ENCODE measurements at places on chromosomes 1 and 21.

GRCh38 chr1:94929351-94930217 is 2.7 kb upstream of the CNN3 start:
- DNase-seq, result no peak

DNA sequence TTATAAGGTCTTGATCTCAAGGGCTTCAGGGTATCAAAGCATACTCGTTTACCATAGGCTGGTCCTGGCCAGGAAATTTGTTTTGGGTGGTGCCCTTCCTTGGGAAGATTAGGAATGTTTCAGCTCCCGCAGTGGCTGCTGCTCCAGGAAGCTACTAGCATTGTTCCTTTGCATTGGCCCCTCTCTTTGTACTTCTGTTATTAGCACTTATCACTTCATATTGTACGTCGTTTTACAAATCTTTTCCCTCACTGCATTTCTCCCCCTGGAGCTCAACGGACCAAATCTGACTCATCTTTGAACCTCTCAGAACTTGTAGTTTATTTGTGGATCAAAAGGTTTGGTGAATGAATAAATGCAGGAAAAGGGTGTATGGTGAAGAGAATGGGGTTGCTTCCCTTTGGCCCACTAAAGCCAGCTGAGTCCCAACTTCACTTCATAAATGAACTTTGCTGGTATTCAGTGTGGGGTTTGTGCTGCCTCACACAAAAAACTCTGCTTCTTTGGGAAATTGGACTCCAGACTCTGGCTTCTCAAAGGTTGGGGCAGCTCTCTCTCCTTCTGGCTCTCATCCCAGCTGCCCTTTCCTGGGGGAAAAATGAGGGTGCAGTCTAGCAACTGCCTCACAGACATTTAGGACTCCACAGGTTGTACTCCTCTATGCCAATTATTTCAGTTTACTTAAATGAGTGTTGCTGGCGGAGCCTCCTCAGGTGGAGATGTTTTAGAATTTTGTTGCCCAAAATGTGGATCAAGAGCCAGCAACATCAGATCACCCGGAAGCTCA is 5.9 kb downstream of the GNAT2 start:
- DNase-seq, result no peak

DNA sequence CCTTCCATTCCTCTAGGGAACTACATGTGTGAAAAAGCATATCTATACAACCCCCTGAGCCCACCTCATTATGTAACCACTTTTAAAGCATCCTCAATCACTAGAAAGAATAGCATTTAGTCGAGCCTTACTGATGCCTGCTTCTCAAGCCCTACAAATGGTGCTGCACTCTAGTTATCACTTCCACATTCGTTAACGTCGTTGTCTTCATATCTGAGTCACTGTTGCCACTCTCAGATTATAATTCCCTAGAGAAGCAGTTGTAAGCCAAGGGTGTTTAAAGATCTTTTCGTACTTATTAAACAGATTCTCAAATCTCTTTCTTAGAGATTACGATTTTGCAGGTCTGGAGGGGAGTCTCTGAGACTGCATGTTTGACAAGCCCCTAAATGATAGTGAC is 16.5 kb downstream of the ATP1B1 start:
- DNase-seq, result peak; percentile 16

DNA sequence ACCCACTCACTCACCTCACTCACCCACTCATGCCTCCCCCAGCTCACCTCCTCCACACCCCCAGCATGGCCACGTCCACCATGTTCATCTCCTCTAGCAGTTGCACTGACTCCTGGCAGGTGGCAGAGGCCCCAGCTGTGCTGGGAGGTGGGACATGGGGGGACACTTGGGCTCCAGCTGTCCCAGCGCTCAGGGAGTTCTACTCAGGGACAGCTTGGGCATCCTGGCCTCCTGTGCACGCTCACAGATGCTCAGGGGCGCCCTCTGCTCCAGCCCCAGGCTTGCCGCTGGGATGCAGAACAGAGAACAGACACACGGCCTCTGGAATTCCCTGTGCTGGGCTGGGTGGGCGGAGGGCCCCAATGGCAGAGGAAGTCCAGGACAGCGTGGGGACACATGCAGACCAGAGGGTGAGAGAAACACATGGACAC is 5.2 kb downstream of the KRTAP10-8 start:
- DNase-seq, result no peak

DNA sequence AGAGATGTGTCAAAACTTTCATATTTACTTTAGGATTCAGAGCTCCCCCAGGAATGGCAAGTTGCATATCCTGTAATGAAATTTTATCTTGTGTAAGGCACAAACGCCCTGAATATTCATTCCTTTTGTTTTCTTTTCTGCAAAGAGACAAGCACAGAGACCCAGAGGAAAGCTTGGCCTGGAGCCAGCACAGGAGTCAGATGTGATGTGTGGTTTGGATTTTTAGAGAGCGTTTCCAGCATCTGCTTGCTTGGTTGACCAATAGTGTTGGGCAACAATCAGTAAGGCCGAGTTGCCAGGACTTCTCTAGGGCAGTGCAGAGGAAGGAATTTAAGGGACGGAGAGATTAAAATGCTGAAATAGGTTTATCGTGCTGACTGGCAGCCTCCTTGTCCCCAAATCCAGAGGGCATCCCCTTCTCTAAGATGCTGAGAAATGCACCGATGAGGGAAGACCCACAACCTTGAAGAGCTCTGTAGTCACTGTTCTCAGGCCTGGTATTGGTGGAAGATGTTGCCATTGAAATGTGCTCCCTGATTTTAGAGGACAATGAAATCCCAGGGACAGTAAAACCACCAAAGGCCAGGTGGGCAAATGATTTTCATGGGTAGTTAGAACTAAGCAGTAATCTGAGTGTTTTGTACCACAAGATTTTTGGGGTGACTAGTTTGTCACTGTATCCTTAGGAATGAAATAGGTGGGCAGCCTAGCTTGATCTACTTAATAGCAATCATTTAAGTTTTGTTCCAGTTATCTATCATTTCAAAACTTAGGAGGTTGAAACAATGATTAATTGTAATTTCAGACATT is 37.9 kb upstream of the RHOU start:
- DNase-seq, result peak; percentile 88

DNA sequence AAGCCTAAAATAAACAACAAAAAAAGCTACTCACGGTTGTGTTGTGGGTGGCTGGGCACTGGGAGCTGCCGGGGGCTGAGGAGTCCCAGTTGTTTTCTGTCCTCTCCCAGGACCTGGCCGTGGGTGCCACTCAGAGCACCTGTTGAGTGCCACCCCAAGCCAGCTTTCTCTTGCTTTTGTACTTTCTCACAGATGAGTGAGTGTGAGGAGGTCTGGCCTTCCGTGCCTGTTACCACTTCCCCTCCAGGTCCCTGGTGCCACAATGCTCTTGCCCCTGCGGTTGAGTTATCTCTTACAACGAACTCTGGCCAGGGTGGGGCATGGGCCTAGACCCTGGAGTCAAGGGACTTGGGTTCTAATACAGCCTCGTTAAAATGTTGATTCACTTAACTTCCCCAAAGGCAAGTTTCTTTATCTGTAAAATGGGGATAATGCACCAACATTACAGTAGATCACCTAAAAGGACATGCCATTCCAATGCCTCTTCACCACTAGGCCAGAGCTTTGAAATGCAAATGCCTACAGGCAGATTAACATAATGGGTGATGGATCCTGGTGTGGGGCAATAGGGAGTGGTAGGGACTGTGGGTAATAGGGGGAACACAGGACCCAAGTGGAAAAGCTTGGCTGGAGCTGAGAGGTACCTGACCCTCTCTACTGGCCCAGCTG is at the start of gene CNR2:
Gene CNR2 (minus strand): TSS at position 151 of the 669 bp plus-strand sequence. CDS start 37,745 bp downstream, outside the sequence.
- peak; percentile 88 for DNase-seq

DNA sequence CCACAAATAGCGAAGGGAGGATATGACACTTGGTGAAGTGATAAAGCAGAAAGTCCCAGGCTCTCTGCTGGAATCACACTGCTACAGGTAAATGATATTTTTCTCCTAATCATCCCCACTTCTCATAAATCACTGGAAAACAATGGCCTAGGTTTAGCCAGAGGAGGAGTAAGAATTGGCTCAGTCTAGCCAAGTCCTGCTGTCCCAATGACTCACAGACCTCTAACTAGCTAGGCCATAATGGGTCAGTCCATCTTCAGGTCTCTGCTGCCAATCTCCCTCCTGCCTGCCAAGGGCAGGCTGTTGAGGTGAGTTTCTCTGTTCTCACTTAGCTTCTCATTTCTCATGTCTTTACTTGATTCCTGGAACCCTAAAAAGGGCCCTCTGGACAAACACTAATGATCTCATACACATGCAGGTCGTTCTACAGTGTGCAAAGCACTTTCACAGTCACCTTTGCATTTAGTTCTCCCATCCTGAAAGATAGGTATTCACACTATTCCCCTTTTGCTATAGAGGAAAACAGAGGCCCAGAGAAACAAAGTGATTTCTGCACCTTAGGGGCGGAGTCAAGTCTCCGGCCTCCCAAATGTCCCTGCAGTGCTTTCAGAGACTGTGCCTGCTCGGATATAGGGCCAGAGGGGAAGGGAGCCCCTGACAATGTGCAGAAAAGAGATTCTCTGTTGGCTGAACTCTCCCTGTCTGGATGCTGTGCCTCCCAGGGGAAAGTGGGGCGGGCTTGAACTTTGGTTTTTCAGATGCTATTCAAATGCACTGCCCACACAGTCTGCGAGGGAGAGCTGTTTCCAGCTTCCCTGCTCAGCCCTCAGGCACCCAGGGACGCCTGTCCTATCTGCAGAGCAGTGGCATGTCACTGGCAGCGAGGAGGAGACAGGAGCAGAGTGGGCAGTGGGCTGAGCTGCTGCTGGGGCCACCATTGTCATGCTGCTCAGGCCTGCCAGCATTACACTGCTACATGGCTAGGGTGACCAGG is 3.9 kb upstream of the CDK18 start:
- no peak for DNase-seq

- DNase-seq, result no peak
Observed at GRCh38 chr1:200891774-200892157, 2.9 kb upstream of the INAVA start.

- DNase-seq, result no peak
Observed at GRCh38 chr1:1853593-1854257, 37.2 kb downstream of the GNB1 start.

DNA sequence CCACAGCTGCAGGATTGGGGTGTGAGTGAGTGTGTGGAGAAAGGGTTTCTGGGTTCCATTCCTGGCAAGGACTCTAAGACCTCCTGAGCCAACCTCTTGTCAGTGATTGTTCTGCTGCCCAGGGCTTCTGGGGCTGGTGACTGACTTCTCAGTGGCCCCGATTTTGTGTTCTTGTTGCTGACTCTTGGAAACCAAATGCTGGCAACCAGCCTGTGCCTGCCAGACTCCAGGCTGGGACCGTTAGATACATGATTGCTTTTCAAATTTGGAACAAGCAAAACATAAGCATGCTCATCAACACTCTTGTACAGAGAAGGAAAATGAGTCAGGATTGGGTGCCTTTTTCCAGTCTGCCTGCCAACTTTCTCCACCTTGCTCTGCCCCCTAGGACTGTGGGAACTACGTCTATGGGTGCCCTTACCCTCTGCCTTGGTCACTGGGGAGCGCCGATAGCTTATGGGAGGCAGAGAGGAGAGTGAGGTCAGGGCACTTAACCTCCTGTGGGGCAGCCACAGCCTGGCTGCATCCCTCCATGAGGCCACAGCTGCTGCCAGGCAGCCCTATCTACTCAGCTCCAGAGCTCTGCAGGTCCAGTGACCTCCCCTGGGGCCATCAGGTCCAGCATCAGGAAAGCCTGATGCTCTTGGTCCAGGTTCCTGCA is 39.3 kb upstream of the EPS8L3 start:
- no peak for DNase-seq

DNA sequence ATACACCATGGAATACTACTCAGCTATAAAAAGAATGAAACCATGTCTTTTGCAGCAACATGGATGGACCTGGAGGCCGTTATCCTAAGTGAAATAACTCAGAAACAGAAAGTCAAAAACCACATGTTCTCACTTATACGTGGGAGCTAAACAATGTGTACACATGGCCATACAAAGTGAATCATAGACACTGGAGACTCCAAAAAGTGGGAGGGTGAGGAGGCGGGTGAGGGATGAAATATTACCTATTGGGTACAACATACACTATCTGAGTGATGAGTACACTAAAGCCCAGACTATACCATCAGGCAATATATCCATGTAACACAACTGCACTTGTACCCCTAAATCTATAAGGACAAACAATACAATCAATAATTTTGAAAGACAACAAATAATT is 39.5 kb upstream of the FAM20B start:
- no peak for DNase-seq

DNA sequence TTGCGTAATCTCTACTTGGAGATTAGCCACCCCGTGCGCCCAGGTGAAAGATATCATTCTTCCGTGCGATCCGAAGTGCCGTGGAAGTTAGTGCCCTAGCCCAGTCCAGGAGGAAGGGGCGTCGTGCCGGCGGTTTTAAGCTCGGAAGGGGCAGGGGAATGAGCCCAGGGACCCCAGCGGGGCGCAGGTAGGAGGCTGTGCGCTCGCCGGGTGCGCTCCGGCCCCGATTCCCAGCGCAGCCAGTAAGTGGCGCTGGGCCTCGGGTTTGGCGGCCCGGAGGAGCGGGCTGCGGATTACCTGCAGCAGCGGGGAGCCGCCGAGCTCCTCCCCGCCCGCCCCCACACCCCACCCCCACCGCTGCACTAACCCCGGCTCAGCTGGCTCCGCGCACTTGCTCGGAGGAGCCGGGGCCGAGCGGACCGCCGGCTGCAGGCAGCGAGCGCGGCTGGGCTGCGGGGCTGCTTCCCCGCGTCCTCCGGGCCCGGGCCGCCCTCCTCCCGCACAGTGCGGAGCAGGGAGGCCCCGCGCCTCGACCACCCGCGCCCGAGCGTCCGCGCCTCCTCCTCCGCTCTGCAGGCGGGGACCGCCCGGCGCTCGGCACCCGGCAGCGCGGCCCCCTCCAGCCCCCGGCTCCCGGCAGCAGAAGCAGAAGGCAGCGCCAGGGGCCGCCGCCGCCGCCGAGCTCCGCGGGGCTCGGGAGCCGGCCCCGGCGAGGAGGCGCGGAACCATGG is at the start of gene RYR2:
Gene RYR2 (plus strand): TSS at position 390 of the 731 bp plus-strand sequence. CDS start 338 bp downstream, at position 728.
- no peak for DNase-seq

GRCh38 chr1:2314273-2314802 is 77.0 kb downstream of the MORN1 start:
- no peak for DNase-seq

- no peak for DNase-seq
Observed at GRCh38 chr1:161791904-161792655, 26.0 kb downstream of the ATF6 start.

- no peak for DNase-seq
Observed at GRCh38 chr21:33977721-33978369, 62.2 kb upstream of the ATP5PO start.

DNA sequence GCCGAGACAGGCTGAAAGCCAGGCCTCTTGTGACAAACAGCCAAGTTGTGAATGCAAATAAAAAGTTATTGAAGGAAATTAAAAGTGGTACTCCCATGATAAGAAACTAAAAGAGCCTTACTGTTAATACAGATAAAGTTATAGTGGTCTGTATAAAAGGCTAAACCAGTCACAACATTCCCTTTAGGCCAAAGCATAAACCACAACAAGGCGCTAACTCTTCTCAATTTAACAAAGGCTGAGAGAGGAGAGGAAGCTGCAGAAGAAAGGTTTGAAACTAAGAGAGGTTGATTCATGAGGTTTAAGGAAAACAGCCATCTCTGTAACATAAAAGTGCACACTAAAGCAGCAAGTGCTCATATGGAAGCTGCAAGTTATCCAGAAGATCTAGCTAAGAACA is 10.7 kb downstream of the C1orf105 start:
- DNase-seq, result no peak
